ENCODE measurements at places on chromosomes 5 and 9.

DNA sequence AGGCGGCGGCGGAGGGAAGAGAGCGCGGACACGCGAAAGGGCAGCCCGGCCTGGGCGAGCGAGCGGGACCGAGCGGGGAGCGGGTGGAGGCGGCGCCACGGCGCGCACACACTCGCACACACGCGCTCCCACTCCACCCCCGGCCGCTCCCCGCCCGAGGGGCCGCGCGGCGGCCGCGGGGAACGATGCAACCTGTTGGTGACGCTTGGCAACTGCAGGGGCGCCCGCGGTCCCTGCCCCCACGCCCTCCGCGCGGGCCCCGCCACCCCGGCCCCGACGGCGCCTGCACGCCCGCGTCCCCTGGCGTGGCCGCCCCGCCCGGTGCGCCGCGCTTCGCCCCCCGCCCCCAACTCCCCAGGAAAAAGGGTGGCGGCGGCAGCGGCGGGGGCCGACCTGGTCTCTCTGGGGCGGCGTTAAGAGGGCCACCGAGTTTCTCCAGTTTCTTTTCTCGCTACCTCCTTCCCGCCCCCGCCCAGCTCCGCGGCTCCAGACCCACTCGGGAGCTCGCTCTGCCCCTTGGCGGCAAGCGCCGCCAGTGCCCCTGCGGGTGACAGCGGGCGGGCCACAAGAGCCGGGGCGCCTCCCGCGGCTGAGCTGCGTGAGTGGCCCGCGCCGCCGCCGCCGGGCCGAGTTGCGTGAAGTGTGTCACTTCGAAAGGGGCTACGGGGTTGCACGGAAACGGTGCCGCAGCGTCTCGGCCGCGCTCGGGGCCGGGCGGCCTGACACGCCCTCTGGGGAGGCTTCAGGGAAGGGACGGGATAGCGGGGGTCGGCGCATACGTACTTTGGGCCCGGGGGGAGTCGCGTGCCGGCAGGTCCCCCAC lies at the start of gene NR3C1:
Gene NR3C1, minus strand, starts transcription at position 94 of the 823 bp plus-strand sequence. CDS start 2,847 bp downstream, outside the sequence.
- peak within 1 kb of the TSS; percentile 98 for H3K4me3 ChIP-seq
- peak within 1 kb of the TSS; percentile 95 for H3K27ac ChIP-seq
- peaks cover 16% of the 10 kb centered on the region for H3K36me3 ChIP-seq
- peak; percentile 93 for DNase-seq
- H3K4me1 ChIP-seq = peaks cover 46% of the 10 kb centered on the region

GRCh38 chr5:55991768-55992486 lies 2.8 kb downstream of the IL6ST start:
- no peak for DNase-seq
- H3K4me1 ChIP-seq = peaks cover 55% of the 10 kb centered on the region
- peaks cover 5% of the 10 kb centered on the region for H3K36me3 ChIP-seq

- no peak overlapping the region for H3K4me3 ChIP-seq
- H3K27ac ChIP-seq = no peak overlapping the region
- H3K4me1 ChIP-seq = no peaks in the 10 kb centered on the region
- H3K36me3 ChIP-seq = no peaks in the 10 kb centered on the region
Measured at GRCh38 chr5:16431490-16431889, 34.1 kb downstream of the ZNF622 start.

- no peaks in the 10 kb centered on the region for H3K4me1 ChIP-seq
- H3K27ac ChIP-seq = no peak overlapping the region
Measured at GRCh38 chr9:35801328-35802128, 10.1 kb downstream of the NPR2 start.

DNA sequence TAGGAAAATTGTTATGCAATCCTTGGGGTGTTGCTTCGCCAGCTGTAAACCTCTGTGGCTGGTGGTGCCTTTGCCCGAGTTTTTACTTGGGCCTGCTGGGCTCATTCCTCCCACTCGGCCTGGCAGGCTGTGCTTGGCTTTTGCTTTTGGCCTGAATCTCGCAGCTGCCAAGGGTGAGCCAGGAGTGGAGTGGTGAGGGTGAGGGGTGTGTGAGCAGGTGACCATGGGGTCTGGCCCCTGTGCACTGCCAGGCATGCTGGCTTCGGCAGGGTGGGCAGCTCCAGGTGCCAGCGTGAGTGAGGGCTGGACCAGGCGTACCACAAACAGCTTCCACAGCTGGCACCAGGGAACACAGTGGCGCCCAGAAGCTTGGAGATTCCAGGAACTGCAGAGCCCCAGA lies 12.6 kb upstream of the DHFR start:
- H3K27me3 ChIP-seq = no peaks in the 10 kb centered on the region
- H3K36me3 ChIP-seq = peaks cover 48% of the 10 kb centered on the region
- DNase-seq = no peak
- H3K4me3 ChIP-seq = no peak overlapping the region
- no peak overlapping the region for H3K27ac ChIP-seq

GRCh38 chr5:35694481-35694880 lies 76.8 kb downstream of the SPEF2 start:
- H3K4me3 ChIP-seq = no peak overlapping the region
- no peak for DNase-seq
- no peaks in the 10 kb centered on the region for H3K4me1 ChIP-seq
- no peak overlapping the region for H3K27ac ChIP-seq

- no peak overlapping the region for H3K27ac ChIP-seq
- no peak overlapping the region for H3K4me3 ChIP-seq
- no peak for DNase-seq
- no peaks in the 10 kb centered on the region for H3K36me3 ChIP-seq
Measured at GRCh38 chr5:96256795-96257470, 176.1 kb downstream of the PCSK1 start.

GRCh38 chr5:17217493-17218352 lies at the start of gene BASP1:
BASP1 (plus strand) TSS chr5:17217631; CDS start chr5:17275217, 57,586 bp downstream.
- H3K4me3 ChIP-seq = no peak within 1 kb of the TSS
- H3K36me3 ChIP-seq = no peaks in the 10 kb centered on the region
- DNase-seq = peak; percentile 15

GRCh38 chr5:142550471-142550870 lies 135.4 kb downstream of the FGF1 start:
- H3K36me3 ChIP-seq = no peaks in the 10 kb centered on the region
- H3K27me3 ChIP-seq = peaks cover 25% of the 10 kb centered on the region

DNA sequence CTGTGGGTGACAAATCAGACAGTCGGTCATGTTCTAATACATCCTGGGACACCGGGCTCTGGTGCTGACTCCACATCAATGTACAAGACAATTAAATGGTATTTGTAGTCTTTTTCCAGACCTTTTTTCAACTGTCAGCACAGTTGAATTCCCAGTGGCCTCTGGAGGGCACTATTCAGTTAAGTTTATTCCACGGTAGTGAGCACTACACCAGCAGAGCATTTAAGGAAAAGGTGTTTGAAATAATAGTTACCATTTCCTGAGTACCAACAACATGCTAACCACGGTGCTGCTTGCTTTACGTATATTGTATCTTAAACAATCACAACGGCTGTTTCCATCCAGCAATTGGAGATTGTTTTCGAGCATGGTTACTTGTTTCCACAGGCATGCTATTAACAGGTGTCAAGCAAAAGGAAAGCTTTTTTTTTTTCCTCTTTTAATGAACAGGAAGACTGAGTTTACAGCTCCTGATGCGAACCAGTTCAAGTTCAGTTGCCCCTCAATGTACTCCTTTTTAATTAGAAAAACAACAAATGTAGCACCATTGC lies 186.7 kb downstream of the PDZD2 start:
- no peaks in the 10 kb centered on the region for H3K4me1 ChIP-seq
- no peaks in the 10 kb centered on the region for H3K27me3 ChIP-seq
- no peak overlapping the region for H3K4me3 ChIP-seq
- no peaks in the 10 kb centered on the region for H3K36me3 ChIP-seq
- DNase-seq = peak; percentile 1
- H3K27ac ChIP-seq = no peak overlapping the region
